Endothelial cell of umbilical vein (primary cell): ENCODE measurements at places on chromosomes 2 and 18. TPM values are rescaled to one million over a fixed set of nuclear protein-coding genes. Genes with fewer than 3 reads are reported as not detected.

NDC80 gene
- 39.6 and 43.2 TPM in 2 replicates for total RNA-seq

C2orf66 gene
- total RNA-seq, result 0.27 and 0.39 TPM in 2 replicates

MYO3B gene
- total RNA-seq, result not detected in 2 replicates

TEKT4 gene
- total RNA-seq, result not detected in 2 replicates

TNFAIP6 gene
- total RNA-seq, result not detected in 2 replicates

DSG4 gene
- not detected in 2 replicates for total RNA-seq

CHST9 gene
- total RNA-seq, result not detected in 2 replicates

AOX1 gene
- total RNA-seq, result 0.23 and 0.46 TPM in 2 replicates

OR6B2 gene
- not detected in 2 replicates for total RNA-seq
